ENCODE measurements at places on chromosomes 12 and 14. TPM values are rescaled to one million over a fixed set of nuclear protein-coding genes. Genes with fewer than 3 reads are reported as not detected.

The RNU4-1 gene
- total RNA-seq: 1,846 TPM

The TMEM233 gene
- total RNA-seq: not detected

The KLHDC1 gene
- total RNA-seq: 2.4 TPM

The OR4K1 gene
- total RNA-seq: not detected

The TMTC1 gene
- not detected for total RNA-seq

The TPPP2 gene
- total RNA-seq: not detected

The POTEG gene
- not detected for total RNA-seq

The CGRRF1 gene
- 9.7 TPM for total RNA-seq

The ACVRL1 gene
- not detected for total RNA-seq

The ARID4A gene
- 32.8 TPM for total RNA-seq

The GLT1D1 gene
- 0.10 TPM for total RNA-seq

The BMP4 gene
- total RNA-seq: 0.60 TPM

The RASAL1 gene
- total RNA-seq: 0.20 TPM

The SIX4 gene
- total RNA-seq: 0.08 TPM

The GNS gene
- 31.3 TPM for total RNA-seq

The C12orf42 gene
- 0.57 TPM for total RNA-seq

The FAM181A gene
- total RNA-seq: not detected

The AKAP3 gene
- 2.6 TPM for total RNA-seq

The MAX gene
- total RNA-seq: 158 TPM

The SCYL2 gene
- total RNA-seq: 32.1 TPM

The GPR132 gene
- total RNA-seq: 46.6 TPM

The RPS6KL1 gene
- total RNA-seq: 4.5 TPM

The SYNJ2BP gene
- 14.0 TPM for total RNA-seq

The ASB2 gene
- total RNA-seq: 20.7 TPM

The PSEN1 gene
- 41.9 TPM for total RNA-seq

The ASPG gene
- total RNA-seq: not detected

The FOXG1 gene
- total RNA-seq: not detected

The DUSP6 gene
- total RNA-seq: 48.5 TPM

The BCL2L14 gene
- total RNA-seq: 8.0 TPM

The SOX5 gene
- not detected for total RNA-seq

The LGR5 gene
- not detected for total RNA-seq

The ZBTB42 gene
- 4.5 TPM for total RNA-seq

The MANSC4 gene
- total RNA-seq: not detected

The LRRC10 gene
- not detected for total RNA-seq

The SLCO1A2 gene
- total RNA-seq: not detected

The TMEM179 gene
- not detected for total RNA-seq
